ENCODE measurements at places on chromosomes 7 and 10. TPM values are rescaled to one million over a fixed set of nuclear protein-coding genes. Genes with fewer than 3 reads are reported as not detected.
A peak's percentile ranks its signal among the peaks of the same experiment; 100 is the strongest.

The RNLS gene
- total RNA-seq, result 25.1 TPM

The PAX2 gene
- total RNA-seq, result 0.07 TPM

The DPYSL4 gene
- 18.4 TPM for total RNA-seq

GRCh38 chr10:81865581-81865980 lies 9.4 kb upstream of the NRG3 start:
- DNase-seq, result no peak

DNA sequence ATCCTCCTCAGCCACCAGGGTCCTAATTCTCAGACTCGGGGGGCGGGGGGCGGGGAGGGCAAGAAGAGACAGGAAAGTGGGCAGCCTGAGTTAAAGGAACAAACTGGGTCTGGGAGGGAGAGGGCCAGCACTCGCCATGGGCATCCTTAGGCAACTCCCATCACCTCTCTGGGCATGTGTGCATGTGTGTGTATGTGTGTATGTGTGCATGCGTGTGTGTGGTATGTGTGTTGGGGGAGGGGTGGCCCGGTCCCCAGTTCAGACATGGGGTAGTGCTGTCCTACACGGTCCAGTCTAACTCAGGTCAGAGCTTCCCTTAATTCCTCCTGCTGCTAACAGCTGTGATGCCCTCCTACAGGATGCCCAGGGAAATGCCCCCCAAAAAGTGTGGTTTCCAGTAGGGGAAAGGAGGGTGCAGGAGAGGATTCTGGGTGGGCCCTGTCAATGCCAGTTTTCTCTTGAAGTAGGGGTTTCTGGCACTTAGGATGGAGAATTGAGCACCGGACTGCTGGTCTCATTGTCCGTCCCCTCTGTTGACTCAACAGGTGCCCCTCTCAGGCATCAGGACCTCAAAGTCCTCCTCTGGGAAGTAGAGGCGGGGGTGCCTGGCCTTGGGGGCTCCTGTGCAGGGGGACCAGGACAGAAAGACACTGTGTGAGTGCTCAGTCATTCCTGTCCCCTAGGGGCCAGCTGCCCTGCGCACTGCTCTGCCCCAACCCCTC lies 15.1 kb upstream of the ZMIZ1 start:
- DNase-seq, result no peak

DNA sequence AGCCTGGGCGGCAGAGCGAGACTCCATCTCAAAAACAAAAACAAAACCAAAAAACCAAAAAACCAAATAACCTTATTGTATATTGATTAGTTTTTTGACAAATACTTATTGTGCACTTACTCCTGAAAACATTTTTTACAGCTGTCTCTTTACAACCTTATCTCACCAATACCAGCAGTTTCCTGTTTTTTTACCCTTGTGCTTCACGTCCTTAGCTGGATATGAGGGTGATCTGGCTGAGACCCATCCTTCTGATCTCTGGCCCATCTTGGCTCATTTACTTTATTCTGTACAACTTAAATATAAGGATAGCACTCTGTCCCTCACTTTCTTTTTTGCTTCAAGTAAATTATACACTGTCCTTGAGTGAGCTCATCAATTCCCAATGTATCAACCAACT lies 104.6 kb upstream of the DNAJB12 start:
- DNase-seq, result no peak

GRCh38 chr7:154484943-154485342 lies 432.7 kb downstream of the DPP6 start:
- no peak for DNase-seq

DNA sequence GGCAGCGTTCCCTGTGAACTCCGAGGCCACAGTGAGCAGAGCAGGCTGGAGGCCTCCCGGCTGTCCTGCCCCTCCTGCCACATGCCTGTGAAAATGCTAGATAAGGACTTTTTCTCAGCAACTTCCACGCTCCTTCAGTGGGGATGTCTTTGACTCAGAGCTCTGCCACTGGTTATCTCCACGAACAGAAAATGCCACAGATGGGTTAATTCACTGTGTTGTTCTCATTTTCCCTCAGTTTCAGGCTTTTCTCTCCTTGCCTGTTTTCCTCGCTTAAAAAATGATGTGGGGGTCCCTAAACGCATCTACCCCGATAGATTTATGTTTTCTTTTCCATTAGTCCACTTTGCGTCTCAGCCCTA lies 51.3 kb downstream of the IKZF1 start:
- DNase-seq, result no peak

GRCh38 chr7:91089382-91089963 lies 174.8 kb upstream of the FZD1 start:
- DNase-seq, result peak; percentile 16

All from A172 (cell line).